Inflammatory macrophage (primary cell): ENCODE measurements at places on chromosomes 11 and 22.

DNA sequence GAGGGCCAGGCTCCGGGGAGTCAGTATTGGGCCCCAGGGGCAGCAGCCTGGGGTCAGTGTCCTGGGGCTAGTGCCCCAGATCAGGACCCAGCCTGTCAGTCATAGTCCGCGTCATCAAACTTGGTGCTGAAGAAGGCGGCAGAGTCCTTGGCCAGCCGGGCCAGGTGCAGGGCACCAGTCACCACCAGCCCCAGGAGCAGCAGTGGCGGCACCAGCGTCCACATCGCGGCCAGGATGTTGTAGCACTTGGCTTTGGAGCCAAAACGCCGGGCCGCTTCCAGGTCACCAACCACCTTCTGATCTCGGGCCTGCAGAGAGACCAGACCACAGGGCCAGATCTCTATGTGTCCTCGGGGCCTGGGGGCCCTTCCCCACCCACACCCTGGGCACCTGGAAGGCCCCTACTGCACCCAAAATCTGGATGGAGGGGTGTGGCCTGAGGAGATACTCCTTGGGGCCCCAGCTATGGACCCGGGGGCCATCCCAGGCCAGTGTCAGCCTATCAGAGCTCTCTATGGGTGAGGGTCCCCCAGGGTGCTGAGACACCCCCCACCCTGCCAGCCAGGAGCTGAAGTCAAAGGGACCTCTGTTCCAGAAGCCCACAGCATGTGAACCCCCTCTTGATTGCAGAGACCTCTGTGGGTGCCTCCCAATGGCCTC is 790 bp downstream of the IFITM5 start:
- DNase-seq: no peak

GRCh38 chr11:125367710-125368109 is 128.4 kb downstream of the FEZ1 start:
- no peak for DNase-seq

DNA sequence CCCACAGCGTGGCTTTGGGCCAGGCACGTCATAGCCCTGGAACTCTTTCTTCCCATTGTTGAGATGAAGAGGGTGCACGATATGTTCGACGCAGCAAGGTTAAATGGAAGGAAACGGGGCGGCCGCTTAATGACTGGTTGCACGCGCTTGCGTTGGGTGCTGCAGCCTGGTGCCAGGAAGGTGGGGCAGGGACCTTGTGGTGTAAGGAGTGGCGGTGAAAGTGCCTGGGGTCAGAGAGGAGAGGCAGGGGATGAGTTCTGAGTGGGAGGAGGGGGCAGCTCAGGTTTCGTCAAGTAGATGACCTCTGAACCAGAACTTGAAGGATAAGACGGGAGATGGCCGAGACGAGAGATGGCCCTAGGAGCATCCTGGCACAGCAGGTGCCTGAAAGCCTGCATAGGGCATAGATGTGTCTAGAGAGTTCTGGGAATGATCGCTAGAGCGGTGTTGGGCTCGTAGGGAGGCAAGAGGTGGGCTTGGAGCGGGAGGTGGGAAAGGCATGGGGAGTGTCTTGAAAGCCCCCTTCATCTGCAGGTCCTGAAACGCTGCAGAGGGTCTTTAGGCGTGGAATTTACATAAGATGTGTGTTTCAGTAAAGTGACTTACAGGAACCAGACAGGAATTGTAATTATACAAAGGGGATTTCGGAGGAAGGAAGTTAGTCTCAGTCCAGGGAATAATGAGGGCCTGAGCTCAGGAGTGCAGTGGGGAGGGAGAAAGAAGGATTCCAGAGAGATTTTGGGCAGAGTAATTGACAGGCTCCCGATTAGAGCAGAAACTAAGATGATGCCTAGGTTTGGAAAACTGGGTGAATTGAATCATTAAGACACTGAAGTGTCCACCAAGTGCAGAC is 43.2 kb upstream of the CLDN5 start:
- DNase-seq: no peak

- no peak for DNase-seq
Observed at GRCh38 chr11:223026-223789, 12.9 kb downstream of the SIRT3 start.

- DNase-seq: no peak
Observed at GRCh38 chr22:33578752-33579151, 341.5 kb downstream of the LARGE1 start.

- no peak for DNase-seq
Observed at GRCh38 chr11:5040876-5041275, 5.5 kb upstream of the OR52J3 start.

DNA sequence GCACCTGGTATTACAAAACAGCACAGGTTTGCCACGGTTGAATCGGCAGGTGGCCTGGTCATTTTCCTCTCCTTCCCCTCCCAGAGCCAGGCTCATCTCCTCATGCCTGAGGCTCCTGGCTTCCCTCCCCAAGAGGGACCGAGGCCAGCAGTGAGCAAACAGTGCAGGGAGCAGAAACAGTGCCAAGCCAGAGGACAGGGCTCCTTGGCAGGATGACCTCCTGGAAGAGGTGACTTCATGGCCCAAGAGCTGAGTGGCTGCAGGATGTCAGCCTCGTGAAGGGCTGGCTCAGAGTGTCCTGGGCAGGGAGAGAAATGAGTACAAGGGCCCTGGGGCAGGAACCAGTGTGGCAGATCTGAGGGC is 22.8 kb upstream of the PPFIA1 start:
- no peak for DNase-seq

- no peak for DNase-seq
Observed at GRCh38 chr11:196786-197731, 4.2 kb downstream of the SCGB1C1 start.

- DNase-seq: no peak
Observed at GRCh38 chr11:61258546-61258945, 17.6 kb downstream of the PGA5 start.

DNA sequence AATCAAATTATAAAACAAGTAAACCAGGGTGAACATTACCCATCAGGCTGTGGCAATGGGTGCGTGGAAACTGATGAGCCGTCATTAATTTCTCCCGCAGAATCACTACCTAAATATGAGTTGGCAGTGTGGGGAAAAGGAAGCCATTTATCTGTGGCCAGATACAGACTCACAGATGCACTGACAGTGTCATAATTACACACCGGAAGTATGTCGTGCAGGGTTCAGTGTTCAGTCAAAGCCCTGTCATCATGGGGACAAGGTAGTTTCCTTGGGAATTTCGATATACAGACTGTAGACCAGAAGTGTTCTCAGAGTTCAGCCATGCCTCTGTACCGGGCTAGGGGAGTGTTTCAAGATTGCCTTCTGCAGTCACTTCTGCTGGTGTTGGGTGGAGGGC is 119.2 kb upstream of the SEZ6L start:
- no peak for DNase-seq

GRCh38 chr11:127117231-127117739 is 116.7 kb upstream of the KIRREL3 start:
- no peak for DNase-seq

DNA sequence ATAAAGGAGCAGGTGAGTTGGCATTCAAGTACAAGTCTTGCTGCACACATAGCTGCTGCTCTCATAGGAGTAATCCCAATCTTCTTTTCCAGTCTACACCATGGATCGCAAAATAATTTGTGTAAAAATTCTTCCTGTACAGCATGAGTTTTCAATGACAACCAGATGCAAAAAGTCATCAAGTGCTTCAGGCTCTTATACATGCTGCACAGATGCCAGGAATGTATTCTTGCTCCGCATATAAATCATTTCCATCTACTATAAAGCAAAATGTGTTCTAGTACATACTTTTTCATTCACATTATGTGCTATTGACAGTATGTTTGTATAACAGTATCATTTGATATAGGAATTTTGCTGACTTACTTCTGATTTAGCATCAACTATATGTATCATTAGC is 35.4 kb downstream of the NXPE2 start:
- no peak for DNase-seq

GRCh38 chr11:120606211-120607010 is 94.9 kb downstream of the GRIK4 start:
- no peak for DNase-seq

GRCh38 chr22:47165338-47166032 is 403.0 kb downstream of the TBC1D22A start:
- DNase-seq: no peak

- DNase-seq: no peak
Observed at GRCh38 chr22:38069372-38070249, 12.4 kb downstream of the PICK1 start.

GRCh38 chr22:25048659-25049647 is 96.4 kb downstream of the KIAA1671 start:
- peak; percentile 67 for DNase-seq

DNA sequence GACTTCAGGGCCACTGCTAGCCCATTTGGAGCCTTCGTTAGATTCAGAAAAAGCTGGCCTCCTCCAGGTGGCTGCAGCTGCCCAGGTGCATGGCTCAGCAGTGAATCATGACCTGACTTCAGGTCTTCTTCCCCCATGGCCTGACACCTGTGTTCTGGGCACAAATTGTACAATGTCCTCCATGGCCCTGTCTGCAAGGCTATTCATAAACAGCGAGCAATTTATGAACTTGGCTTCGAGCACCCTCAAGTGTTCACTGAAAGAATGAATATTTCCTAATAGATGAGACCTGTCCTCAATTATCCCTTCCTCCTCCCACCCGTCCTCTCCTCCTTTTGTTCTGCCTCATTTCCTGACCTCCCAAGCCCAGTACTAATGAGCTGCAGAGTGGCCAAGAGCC is 12.2 kb upstream of the VPS37C start:
- no peak for DNase-seq

GRCh38 chr11:6611092-6611962 is 689 bp downstream of the TAF10 start:
- DNase-seq: peak; percentile 15

DNA sequence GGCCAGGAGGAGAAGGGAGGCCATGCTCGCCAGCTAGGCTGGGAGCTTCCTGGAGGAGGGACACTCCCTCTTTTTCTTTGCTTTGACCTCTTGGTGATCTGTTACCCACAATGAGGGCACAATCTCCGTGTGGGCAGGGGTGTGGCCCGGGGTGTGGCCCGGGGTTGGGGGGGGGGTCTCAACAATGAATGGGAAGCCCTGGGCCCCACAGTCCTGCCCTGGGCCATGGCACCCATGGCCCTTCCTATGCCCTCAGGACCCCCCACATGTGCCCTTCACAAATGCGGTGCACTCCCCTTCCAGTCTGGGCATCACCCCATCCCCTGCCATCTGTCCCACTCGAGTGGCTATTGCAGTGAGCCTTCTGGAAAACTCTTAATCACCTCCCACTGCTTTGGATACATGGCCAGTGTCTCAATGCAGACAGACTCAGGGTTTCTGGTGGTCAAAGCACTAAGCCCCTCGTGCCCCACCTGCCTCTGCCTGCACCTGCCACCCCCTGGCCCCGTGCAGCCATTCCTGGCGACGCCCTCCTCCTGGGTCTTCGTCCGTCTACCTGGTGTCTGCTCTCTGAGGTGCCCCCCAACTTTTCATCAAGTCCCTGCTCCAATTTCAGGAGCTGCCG is 611.3 kb downstream of the TBC1D22A start:
- no peak for DNase-seq

DNA sequence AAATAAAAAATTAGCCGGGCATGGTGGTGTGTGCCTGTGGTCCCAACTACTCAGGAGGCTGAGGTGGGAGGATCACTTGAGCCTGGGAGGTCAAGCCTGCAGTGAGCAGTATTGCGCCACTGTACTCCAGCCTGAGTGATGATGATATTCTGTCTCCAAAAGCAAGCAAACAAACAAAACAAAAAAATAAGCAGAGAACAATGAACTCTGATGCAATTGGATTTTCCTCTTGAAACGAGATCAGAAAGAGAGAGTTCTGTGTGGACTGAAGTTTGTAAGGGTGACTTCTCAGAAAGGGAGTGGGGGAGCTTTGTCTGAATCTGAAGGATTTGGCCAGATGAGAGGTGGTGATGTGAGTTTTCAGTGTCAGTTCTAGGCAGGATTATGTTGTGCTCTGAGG is 6.0 kb upstream of the TMEM123 start:
- DNase-seq: no peak

GRCh38 chr22:40204321-40205116 is 26.8 kb downstream of the TNRC6B start:
- no peak for DNase-seq

- DNase-seq: no peak
Observed at GRCh38 chr11:101920992-101921391, 4.7 kb upstream of the ANGPTL5 start.

- DNase-seq: no peak
Observed at GRCh38 chr11:92848578-92848977, 120.9 kb upstream of the MTNR1B start.

- peak; percentile 24 for DNase-seq
Observed at GRCh38 chr11:3947061-3947460, 91.6 kb downstream of the STIM1 start.

GRCh38 chr11:63530021-63530420 is 6.6 kb upstream of the PLAAT4 start:
- no peak for DNase-seq

DNA sequence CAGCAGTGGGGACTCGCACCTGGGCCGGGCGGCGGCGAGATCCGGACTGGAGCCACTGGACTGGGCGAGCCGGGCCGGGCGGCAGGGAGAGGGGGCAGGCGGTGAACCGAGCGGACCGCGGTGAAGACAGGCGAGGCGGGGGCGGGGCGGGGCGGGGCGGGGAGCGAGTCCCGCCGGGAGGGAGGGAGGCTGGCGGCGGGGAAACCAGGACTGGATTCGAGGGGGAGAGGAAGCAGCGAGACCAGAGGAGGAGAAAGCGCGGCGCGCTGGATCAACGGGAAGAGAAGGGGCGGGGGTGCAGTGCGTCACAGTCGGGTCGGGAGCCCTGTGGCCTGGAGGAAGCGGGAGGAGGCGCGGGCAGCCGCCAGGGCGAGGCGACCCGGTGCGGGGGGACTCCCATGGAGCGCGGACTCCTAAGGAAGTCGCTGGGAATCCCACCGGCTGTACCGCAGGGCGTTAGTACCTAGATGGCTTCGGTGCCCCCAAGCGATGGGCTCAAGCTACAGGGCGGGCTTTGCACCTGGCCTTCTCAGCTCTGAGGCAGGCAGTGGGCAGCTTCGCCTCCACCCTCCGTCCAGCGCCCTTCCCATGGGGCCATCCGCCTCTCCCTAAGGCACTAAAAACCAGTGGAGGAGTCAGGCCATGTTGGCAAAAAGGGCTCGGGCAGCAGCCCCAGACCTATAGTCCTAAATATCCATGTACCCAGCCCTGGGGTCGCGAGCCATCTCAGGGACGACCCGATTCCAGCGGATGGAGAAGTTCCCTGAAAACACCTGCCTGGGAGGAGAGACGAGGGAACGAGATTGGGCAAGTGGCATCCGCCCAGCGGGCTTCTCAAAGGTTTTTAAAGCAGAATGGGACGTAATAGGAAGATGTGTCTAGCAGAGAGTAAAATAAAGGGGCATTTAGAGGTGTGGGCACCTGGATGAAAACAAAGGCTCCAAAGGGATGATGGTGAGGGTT is at the start of gene TMEM121B:
Gene TMEM121B (minus strand): TSS at position 128 of the 963 bp plus-strand sequence. CDS start 233 bp downstream, outside the sequence.
- DNase-seq: peak; percentile 83

GRCh38 chr11:65560555-65561418 is 2.6 kb upstream of the LTBP3 start:
- DNase-seq: no peak

DNA sequence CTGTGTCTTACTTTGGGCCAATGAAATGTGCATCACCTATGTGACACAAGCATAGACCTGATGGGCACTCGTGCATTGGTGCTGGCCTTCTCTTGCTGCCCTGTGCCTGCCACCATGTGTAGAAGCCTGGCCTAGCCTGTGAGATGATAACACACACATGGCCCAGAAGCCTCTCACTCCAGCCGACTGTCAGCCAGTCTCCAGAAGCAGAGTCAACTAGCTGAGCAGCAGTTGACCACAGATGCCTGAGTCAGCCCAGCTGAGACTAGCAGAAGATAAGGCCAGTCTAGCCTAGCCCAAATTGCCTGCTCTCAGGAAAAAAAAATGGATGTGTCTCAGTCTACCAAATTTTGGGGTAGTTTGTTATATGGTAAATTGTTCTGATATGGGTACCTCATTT is 46.2 kb downstream of the CSNK2A3 start:
- no peak for DNase-seq
